H9 (cell line): ENCODE measurements at places on chromosomes 6 and 20.

GRCh38 chr20:4814696-4815252, 93.1 kb downstream of the PRND start:
- no peak overlapping the region for H3K27ac ChIP-seq
- H3K27me3 ChIP-seq: no peaks in the 10 kb centered on the region
- no peaks in the 10 kb centered on the region; the same call in 1 of the 2 replicates for H3K4me1 ChIP-seq
- DNase-seq: no peak

DNA sequence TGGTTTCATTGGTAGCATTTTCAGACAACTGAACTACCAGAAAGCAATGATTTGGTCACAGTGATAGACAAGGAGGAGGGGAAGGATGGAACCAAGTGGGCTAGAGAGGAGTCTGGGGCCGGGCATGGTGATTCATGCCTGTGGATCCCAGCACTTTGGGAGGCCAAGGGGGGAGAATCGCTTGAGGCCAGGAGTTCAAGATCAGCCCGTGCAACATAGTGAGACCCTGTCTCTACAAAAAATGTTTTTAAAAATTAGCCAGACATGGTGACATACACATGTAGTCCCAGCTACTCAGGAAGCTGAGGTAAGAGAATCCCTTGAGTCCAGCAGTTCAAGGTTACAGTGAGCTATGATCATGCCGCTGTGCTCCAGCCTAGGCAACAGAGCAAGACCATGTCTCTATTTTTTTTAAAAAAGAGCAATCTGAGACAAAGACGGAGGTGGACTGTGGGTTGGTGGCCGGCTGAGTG, 70.6 kb downstream of the SYCP2L start:
- no peak overlapping the region for H3K27ac ChIP-seq
- H3K4me3 ChIP-seq: no peak overlapping the region
- no peaks in the 10 kb centered on the region; the same call in 2 of the 3 replicates for H3K36me3 ChIP-seq
- H3K27me3 ChIP-seq: peaks cover 7% of the 10 kb centered on the region; the same call in 1 of the 2 replicates

- H3K4me3 ChIP-seq: no peak overlapping the region
- peaks cover 22% of the 10 kb centered on the region for H3K36me3 ChIP-seq
- peaks cover 7% of the 10 kb centered on the region; the same call in 1 of the 2 replicates for H3K4me1 ChIP-seq
- H3K27me3 ChIP-seq: no peaks in the 10 kb centered on the region
- no peak for DNase-seq
Observed at GRCh38 chr20:58523971-58524315, 8.7 kb upstream of the APCDD1L start.

DNA sequence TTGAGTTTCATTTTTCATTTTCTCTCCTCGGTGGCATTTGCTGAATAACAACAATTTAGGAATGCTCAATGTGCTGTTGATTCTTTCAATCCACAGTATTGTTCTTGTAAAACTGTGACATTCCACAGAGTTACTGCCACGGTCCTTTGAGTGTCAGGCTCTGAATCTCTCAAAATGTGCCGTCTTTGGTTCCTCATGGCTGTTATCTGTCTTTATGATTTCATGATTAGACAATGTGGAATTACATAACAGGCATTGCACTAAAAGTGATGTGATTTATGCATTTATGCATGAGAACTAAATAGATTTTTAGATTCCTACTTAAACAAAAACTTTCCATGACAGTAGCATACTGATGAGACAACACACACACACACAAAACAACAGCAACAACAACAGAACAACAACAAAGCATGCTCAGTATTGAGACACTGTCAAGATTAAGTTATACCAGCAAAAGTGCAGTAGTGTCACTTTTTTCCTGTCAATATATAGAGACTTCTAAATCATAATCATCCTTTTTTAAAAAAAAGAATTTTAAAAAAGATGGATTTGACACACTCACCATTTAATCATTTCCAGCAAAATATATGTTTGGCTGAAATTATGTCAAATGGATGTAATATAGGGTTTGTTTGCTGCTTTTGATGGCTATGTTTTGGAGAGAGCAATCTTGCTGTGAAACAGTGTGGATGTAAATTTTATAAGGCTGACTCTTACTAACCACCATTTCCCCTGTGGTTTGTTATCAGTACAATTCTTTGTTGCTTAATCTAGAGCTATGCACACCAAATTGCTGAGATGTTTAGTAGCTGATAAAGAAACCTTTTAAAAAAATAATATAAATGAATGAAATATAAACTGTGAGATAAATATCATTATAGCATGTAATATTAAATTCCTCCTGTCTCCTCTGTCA, 88.1 kb downstream of the SNAP25 start:
- no peaks in the 10 kb centered on the region; the same call in 1 of the 2 replicates for H3K4me1 ChIP-seq
- H3K27ac ChIP-seq: no peak overlapping the region
- no peaks in the 10 kb centered on the region; the same call in 2 of the 3 replicates for H3K36me3 ChIP-seq
- no peaks in the 10 kb centered on the region for H3K27me3 ChIP-seq
- DNase-seq: no peak
- H3K4me3 ChIP-seq: no peak overlapping the region

- H3K36me3 ChIP-seq: no peaks in the 10 kb centered on the region
- no peak for DNase-seq
- no peak overlapping the region for H3K4me3 ChIP-seq
- no peaks in the 10 kb centered on the region for H3K27me3 ChIP-seq
- no peak overlapping the region for H3K27ac ChIP-seq
- peaks cover 8% of the 10 kb centered on the region; the same call in 1 of the 2 replicates for H3K4me1 ChIP-seq
Observed at GRCh38 chr6:36788768-36789167, 50.5 kb downstream of the CPNE5 start.
